ENCODE measurements at places on chromosomes 12 and 14.
A peak's percentile ranks its signal among the peaks of the same experiment; 100 is the strongest.

DNA sequence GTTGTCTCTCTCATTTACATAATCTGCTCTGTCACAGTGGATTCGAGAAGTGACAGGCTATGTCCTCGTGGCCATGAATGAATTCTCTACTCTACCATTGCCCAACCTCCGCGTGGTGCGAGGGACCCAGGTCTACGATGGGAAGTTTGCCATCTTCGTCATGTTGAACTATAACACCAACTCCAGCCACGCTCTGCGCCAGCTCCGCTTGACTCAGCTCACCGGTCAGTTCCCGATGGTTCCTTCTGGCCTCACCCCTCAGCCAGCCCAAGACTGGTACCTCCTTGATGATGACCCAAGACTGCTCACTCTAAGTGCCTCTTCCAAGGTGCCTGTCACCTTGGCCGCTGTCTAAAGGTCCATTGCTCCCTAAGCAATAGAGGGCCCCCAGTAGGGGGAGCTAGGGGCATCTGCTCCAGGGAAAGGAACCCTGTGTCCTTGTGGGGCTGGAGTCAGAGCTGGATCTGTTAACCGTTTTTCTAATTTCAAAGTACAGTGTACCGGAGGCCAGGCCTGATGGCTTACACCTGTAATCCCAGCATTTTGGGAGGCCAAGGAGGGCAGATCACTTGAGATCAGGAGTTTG is 5.1 kb downstream of the ERBB3 start:
- no peak for DNase-seq

DNA sequence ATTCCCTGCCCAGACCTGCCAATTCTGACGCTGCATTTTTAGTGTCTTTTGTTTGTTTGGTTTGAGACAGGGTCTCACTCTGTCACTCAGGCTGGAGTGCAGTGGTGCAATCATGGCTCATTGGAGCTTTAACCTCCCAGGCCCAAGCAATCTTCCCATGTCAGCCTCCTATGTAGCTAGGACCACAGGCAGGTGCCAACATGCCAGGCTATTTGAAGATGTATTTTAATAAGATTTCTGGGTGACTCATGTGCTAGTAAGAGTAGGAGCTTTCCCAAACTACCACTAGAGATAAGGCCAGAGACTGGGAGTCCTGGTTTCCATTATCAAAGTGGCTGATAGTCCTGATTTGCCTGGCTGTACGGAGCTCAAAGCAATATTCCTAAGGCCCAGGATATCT is 693.3 kb downstream of the MED13L start:
- no peak for DNase-seq

DNA sequence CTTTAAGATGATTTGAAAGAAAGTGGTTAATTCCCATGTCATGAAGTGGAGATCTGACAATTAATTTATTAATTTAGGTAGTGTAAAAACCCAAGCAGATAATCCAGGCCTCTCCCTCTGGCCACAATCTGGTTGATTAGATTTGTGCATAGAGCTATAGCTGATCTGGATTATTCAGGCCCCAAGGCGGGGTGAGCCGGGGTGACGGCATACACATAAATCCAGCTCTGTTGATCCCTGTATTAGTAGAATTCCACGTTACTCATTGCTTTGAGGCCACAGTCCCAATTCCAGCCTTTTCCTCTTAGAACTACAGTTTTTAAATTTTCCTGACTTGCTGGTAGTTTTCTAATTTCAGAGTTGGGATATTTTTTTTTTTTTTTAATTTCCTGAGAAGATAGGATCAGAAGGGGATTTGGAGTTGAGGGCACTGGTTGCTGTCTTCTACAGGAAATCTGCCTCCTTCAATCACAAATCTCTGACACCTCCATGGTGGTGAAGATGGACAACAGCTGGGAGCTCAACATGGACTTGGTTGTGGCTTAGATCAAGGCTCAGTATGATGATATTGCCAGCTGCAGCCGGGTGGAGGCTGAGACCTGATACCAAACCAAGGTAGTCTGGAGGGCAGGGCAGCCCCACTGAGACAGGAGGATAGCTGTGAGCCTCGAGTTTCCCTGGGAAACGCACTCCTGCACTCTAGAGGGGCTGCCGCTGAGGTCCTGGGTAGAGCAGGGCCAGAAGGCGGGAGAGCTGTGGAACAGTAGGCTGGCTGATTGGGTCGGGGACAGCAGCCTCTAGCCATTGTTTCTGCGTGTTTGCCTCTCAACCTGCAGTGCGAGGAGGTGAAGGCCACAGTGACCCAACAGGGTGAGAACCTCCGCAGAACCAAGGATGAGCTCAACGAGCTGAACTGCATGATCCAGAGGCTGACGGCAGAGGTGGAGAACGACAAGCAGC is 19.4 kb downstream of the KRT85 start:
- no peak for DNase-seq

GRCh38 chr14:51302295-51303030 is 62.4 kb downstream of the TMX1 start:
- no peak for DNase-seq

DNA sequence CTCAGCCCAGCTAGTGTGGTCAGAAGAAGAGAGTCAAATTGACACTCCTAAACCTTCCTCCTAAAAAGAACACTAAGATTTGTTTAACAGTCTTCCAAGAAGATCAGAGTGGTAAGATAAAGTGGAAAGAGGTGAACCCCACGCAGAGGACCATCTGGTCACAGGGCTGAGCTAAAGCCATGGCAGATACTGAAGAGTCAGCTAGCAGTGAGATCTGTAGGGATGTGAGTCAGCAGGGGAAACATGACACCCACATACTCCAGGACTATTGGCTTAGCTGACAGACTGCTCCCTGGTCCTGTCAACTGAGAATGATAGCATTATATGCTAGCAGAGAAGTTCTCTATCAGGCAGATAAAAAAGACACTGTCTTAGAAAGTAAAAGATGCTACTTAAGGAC is 269.4 kb upstream of the ALG10 start:
- no peak for DNase-seq

DNA sequence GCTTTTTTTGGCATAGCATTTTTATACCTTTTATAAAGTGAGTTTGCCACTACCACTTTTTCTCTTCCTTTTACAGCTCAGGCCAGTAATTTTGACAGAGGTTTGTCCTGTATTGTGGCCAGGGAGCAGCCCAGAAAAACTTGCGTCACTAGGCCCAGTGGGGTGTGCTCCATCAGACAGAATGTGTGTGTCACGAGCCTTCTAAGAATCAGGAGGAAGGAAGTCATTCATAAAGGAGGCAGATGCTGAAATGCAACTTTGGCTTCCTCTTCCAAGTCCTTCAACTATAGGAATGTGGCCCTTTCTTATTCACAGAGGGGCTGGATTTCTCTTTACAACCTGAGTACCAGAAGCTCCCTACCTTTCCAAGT is 10.1 kb upstream of the RAB35 start:
- DNase-seq, result no peak

DNA sequence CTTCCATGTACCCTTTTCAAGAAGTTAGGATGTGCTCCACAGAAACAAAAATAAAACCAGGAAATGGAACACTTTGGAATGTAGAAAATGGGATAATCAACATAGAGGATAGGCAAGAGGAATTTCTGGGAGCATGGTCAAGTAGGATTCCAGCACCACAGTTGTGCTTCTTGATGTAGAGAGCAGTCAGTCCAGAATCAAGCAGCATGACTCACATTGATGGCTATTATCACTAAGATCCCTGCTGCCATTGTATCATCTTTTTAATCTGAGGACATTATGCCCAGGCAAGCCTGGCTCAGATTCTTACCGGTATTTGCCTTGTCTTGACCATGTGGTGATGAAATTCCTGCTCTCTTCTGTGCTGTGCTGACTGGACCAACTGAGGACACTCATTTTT is 5.7 kb downstream of the ETFRF1 start:
- no peak for DNase-seq

DNA sequence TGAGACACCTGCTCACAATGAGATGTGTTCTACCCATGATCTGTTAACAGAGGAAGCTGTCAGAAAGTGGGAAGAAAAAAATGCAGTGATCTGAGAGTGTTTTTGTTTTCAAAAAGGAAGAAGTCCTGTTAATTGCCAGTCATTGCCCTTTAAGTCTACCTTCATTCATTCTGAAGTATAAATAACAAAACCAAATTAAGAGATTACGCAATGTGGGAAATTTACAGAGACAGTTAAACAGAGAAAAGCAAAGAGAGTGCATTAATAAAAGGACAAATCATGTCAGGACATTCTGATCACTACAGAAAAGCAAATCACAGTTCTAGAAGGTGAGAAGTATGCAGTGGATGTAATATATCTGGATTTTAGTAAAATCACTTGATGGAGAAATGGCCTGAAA is 154.2 kb downstream of the NRXN3 start:
- DNase-seq, result no peak

GRCh38 chr14:103333754-103334643 is at the start of gene EIF5:
EIF5 (plus strand) TSS chr14:103334237; CDS start chr14:103335861, 1,624 bp downstream.
- peak; percentile 99 for DNase-seq

DNA sequence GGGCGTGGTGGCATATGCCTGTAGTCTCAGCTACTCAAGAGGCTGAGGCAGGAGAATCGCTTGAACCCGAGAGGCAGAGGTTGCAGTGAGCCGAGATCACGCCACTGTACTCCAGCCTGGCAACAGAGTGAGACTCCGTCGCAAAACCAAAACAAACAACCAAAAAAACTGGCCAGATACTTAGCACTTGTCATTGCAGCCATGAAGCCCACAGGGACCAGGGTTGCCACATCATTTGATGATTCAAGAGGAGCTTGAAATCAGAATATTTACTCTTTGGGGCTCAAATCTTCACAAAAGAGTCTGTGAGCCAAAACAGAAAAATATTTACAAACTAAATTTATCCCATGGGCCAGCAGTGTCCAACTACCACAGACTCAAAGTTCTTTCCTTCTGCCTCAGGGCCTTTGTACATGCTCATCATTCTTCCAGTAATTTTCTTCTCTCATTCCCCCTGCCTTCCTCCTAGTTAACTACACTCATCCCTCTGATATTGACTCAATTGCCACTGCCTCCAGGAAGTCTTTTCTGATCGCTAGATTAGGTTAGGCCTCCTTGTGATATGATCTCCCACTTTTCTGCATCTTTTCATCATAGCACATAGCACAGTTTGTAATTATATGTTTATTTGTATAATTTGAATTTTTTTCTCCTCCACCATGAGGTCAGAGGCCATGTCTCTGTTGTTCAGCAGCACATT is 130.8 kb upstream of the PLEKHG7 start:
- no peak for DNase-seq

DNA sequence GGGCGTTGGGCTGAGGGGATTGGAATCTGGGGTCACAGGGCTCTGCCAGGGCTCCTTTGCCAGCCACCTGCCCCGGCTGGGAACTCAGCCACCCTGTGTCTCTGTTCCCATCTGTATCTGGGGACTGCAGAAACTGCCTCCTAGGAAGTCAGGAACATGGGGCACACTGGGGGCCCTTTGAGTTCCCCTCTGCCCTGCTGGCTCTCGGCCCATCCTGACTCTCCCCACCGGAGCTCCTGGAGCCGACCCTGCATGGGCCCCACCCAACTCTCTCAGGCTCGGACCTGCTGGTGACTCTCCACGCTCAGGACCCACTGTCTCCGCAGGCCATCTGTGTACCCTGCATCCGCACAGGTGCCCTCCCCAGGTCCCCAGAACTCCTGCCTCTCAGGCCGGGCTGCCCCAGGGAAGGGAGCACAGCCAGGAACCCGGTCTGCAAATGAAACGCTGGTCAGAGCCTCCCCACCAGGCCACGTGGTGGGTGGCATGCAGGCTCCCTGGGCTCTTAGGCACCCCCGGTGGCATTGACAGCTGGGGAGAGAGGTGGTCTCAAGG is 82.8 kb downstream of the KIF26A start:
- DNase-seq, result no peak

GRCh38 chr12:10957741-10958140 is 18.7 kb upstream of the TAS2R14 start:
- no peak for DNase-seq

DNA sequence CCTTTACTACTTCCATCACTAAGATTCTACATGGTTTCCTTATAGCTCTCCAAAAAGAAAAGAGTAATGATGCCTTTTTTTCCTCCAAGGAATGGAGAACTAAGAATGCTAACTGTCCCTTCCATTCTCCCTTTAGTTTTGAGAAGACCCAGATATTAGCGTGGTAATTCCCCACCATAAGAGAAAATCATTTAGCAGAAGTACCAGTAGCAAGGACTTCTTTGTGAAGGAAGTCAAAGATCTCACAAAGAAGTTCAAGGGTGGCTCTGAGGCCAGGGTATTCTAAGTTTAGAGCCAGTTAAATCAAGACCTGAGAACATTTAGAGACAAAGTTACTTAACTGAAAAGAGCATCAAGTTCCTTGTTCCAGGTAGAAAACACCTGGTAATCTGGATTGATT is 7.3 kb downstream of the USP15 start:
- no peak for DNase-seq

DNA sequence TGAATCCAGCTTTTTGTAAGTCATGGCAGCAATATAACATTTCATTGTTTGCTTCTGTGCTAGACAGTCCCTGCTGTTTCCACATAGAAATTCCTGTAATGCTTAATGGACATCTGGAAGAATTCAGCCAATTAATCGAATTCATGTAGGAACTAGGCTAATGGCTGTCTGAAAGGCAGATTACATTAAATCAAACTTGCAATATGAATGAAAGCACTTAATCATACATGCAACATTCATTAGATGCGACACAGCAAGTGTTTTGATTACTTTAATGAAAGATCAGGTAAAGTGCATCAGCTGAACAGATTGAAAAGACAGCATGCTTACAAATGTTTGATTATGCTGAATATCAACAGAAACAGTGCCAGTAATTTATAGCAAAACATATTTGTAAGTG is 24.1 kb upstream of the INSM2 start:
- DNase-seq, result no peak

DNA sequence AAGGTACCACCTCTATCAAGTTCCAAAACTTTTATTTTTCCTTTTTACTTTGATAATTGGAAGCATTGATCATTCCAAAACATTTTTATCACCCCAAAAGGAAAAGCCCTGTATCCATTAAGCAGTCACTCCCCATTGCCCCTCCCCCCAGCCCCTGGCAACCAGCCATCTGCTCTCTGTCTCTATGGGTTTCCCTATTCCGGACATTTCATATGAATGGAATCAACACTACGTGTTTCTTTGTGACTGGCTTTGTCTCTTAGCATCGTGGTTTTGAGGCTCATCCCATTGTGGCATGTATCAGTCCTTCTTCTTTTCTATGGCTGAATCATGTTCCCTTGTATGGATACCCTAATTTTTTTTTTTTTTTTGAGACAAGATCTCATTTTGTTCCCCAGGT is 18.0 kb upstream of the PHETA1 start:
- no peak for DNase-seq

DNA sequence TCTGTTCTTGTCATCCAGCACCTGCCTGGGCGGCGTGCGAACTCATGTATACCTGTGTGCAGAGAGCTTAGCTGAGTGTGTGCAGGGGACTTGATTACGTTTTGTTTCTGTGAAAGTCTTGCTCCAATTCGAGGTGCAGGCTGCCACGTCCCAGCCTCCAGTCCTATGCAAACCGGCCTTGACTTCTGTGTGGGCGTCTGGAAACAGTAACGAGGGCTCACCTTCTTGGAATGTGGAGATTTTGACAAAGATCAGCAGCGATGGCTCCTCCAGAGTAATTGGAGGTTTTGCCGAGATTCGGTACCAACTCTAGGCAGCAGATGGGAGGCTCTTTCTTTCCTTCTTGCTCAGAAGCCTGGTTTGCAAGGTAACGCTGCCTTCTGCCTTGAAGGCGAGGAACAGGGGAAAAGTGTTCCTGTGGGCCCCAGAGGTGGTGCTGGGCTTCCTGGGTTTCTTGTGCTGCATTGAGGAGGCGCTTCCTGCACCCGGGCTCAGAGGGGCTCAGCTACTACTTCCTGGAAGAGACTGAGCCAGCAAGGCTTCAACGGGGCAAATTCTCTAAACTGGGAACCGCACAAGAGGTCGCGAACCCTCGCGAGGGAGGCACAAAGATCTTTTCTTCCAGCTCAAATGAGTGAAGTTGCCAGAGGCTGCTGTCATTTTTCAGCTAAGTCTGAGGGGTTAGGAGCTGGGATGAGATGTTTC is 249.0 kb downstream of the AACS start:
- DNase-seq, result no peak

Data from CD4-positive, alpha-beta T cell treated with Interleukin-15 for 4 hours (primary cell).